ENCODE measurements at places on chromosomes 7 and 10.

DNA sequence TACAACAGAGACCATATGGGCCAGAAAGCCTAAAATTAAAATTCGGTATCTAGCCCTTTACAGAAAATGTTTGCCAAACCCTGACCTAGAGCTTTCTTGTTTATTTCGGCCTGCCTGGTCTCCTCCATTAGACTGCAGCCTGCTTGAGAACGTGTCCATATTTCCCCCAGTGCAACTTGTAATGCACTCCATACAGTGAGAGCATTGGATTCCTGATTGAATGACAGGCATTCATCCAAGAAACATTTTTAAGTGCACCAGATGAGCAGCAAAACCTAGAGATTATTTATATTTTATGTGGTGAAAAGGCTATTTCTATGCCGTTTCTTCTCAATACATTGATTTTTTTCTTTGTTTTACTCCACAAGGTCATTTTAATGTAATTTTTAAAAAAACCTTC is 47.4 kb upstream of the ORC5 start:
- no peak for DNase-seq

- DNase-seq: no peak
Observed at GRCh38 chr10:2476812-2477553, 590.4 kb upstream of the PFKP start.

GRCh38 chr10:54682554-54682953 is 118.5 kb downstream of the PCDH15 start:
- DNase-seq: no peak

GRCh38 chr7:91691865-91692264 is 188.6 kb downstream of the MTERF1 start:
- no peak for DNase-seq

DNA sequence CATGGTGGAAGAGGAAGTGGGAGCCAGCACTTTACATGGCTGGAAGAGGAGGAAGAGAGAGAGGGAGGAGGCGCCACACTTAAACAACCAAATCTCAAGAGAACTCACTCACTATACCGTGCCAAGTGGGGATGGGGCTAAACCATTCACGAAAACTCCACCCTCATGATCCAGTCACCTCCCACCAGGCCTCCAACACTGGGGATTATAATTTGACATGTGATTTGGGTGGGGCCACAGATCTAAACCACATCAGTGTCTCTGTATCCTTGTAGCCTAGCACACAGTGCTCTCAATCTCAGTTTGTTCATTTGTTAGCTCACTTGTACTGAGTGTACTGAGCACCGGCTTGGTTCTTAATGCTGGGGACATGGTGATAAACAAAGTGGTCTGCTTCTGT is 228.3 kb downstream of the BUB3 start:
- no peak for DNase-seq

- no peak for DNase-seq
Observed at GRCh38 chr7:112987171-112987570, 99.5 kb downstream of the GPR85 start.

DNA sequence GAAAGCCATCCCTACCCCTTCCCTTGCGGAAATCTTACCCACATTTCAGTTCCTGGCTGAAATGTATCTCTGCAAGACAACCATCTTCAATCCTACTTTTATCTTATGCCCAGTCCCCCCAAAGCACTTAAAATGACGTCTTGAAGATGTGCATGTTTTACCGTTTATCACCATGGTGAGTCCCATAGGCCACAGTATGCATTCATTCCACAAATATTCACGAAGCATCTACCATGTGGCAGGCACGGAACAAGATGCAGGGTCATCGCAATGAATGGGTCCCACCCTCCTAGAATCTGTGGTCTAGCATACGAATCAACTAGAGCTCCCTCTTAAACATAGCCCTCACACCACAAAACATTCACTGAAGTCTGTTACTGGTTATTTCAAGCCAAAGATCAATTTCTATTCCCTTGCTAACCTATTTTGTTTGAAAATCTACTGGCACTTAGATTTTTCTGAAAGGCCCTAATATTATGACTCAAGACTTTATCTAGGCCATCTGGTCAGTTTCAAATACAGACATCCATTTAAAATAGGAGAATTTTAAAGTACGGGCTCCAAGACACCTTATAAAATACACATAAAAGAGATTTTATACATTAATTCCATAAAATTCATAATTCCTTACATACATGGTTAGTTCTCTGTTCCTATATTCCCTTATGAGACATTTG is 99.4 kb downstream of the PARD3 start:
- DNase-seq: no peak

DNA sequence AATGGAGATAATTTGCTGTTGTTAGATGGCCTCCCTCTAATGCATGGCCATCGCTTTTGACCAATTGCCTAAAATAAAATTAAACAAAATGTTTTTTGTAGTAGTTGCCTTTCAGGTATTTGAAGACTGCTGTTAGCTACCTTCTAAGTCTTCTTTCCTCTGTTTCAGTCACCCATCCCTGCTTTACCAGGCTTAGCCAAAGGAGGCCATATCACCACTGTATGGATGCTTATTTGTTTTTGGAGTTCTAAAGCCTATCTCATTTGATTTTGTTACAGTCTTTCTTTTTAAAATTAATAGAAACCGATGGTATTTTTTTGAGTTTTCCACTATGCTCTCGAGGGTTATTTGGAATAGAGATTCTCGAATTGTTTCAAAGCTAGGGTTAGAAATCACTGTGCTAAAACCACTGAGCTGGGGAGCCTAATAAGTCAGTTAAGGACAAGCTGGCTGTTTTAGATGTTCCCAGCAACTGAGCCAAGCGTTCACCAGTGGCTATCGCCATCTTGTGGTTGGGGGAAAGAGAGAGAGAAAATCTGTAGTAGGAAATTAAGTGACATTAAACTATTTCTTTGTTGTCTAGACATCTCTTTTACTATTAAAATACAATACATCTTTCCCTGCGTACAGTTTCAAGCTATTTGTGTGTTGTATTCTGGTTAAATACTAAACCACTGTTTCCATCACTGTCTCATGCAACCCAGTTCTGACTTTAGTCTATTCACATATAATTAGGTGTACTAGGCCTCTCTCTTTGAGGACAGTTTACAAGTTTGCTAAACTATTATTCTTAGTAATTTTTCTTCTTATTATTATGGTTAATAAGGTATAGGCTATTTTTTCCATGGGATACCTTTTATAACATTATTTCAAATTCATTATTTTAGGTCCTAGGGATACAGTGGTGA is 52.2 kb downstream of the GPR158 start:
- no peak for DNase-seq

GRCh38 chr10:111504376-111504775 is 427.5 kb downstream of the ADRA2A start:
- DNase-seq: no peak

- DNase-seq: no peak
Observed at GRCh38 chr7:94297397-94297838, 97.3 kb upstream of the COL1A2 start.

- no peak for DNase-seq
Observed at GRCh38 chr10:78672918-78673317, 395.8 kb upstream of the ZMIZ1 start.

DNA sequence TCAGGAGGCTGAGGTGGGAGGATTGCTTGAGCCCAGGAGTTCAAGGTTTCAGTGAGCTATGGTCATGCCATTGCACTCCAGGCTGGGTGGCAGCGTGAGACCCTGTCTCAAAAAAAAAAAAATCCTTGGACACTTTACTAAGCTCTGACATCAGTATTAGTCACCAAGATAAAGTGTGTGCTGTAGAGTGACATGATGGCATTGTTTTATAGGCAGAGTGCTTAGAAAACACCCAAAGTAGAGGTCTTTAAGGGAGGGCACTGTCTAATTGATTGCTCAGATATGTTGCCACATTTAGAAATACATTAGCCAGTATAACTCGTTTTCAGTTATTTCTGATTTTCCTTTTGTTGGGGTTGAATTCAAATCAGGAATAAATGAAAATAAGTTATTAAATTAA is 235.9 kb downstream of the REEP3 start:
- no peak for DNase-seq

- no peak for DNase-seq
Observed at GRCh38 chr7:81573128-81573527, 196.7 kb downstream of the HGF start.

GRCh38 chr7:27091941-27092818 is 3.6 kb downstream of the HOXA1 start:
- no peak for DNase-seq

- DNase-seq: no peak
Observed at GRCh38 chr10:93751124-93751523, 6.6 kb upstream of the LGI1 start.

GRCh38 chr10:88791924-88792323 is 10.6 kb upstream of the LIPM start:
- DNase-seq: peak; percentile 17

GRCh38 chr7:104891949-104892348 is 122.1 kb upstream of the KMT2E start:
- DNase-seq: no peak

DNA sequence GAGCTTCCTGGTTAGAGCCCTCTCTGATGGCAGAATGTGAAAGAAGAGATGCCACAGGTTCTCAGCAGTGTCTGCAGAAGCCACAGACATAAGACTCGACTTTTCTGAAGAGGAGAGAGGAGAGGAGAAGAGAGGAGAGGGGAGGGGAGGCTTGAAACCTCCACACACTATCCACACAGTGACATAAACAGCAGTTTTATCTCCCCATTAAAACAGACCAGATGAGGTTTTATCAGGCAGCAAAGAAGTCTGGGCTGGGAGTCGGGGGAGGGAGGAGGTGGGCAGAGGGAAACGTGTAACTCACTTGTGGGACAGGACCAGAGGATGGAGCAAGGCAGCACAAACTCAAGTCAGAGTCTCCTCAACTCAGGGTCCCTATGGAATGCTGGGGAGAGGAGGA is 76.5 kb downstream of the XPNPEP1 start:
- DNase-seq: no peak

GRCh38 chr7:120504386-120504785 is 231.4 kb downstream of the KCND2 start:
- no peak for DNase-seq

GRCh38 chr10:60425392-60426110 is 35.9 kb upstream of the ANK3 start:
- no peak for DNase-seq

DNA sequence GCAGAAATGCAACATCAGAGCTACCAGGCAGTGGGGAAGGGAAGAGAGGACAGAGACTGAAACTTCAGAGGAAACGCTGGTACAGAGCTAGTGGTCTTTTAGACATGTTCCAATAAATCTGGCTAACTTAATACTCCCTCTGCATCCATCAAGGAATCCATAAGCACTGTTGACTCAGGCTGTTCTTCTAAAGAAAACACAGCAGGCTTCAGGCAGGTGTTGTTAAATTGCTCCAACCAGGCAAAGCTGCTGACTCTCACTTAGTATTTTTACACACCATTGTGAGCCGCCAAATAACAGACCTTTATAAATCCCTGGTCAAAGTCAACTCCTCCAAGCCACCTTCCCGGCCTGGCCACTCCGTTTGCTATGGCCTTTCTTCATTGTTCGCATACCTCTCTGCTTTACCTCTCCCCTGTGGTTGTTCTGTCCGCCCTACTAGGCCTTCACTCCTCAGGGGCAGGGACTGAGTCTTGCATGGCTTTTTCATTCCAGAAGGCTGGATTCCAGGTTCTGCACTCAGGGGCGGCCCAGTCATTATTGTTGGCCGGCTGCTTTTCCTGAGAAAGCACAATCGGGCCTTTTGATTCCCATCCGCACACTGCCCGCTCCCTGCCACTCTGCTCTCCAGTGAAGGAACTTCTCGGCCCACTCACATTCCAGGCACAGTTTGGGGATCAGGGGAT is 18.4 kb downstream of the CREB3L2 start:
- DNase-seq: no peak

Data from inflammatory macrophage (primary cell).